ENCODE measurements at places on chromosomes 1 and 21.

DNA sequence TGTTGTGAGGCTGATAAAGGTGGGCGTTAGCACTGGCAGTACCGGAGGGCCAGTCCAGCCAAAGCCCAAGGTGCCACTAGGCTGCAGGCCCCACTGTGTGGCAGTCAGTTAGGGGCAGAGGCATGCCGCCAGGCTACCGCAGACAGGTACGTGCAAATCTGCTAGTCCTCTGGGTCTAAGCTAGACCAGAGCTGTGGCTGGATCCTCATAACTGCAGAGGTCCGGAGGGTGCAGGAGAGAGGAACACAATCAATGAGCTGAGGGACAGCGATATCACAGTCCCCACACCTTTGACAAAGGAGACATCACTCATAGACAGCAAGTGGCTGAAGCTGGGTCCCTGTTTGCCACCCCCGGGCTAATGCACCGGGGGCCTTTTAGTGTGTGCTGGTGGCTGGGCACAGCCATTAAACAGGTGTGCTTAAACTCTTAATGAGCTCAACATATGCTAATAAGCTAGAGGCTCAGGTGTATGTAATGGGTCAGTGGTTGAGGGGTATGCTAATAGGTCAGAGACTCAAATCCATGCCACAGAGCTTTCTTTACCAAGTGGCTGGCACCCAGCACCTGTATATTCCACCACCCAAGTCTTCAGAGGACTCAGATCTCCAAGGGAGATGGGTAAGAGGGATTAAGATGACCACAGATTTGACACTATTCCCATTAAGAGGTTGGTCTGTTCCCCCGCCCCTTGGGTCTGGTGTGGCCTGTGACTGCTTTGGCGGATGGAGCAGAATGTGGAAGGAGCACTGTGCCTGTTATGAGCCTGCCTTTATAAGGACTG is 82.0 kb downstream of the GLIS1 start:
- DNase-seq = no peak

DNA sequence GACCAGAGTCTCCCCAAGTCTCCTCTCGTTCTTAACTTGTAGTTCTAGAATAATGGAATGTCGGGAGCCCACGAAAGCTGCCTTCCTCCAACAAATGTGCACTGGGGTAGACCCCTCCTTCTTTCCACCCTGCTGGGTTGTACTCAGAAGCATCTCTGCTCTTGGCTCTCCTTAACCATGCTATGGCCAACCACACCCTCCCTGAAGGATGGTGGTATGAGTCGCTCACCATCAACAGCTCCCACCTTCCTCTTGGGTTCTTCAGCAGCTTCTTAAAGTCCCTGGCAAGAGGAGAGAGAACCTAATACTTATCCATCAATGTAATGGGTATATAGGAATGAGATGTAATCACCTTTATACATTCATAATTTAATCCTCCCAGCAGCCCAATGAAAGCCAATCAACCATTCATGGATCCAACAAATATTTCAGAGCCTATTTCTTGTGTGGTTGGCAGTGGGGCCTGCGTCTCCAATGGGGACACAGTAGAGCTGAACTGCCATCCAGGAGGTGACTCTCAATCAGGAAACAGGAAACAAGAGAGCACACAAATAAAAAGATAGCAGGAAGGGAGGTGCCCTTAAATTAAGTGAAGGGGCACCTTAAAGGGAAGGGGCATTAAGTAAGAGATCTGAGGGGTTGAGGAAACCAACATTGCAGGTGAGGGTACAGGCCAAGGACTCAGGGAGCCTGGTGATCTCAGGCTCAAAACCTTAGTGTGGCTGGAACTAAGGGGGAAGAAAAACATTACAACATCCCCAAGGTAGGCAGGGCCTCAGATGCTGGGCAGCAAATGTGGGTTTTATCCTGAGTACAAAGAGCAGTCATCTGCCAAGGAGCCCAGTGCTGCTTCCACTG is 64.4 kb upstream of the ETS2 start:
- DNase-seq = no peak

- no peak for DNase-seq
Observed at GRCh38 chr1:115084902-115085511, 4.3 kb downstream of the TSPAN2 start.

- DNase-seq = no peak
Observed at GRCh38 chr1:59012378-59012777, 228.5 kb upstream of the JUN start.

GRCh38 chr1:186304982-186305949 is 69.8 kb downstream of the TPR start:
- peak; percentile 57 for DNase-seq

Measured in NCI-H446 (cell line).